ENCODE measurements at places on chromosomes 3 and 15.

DNA sequence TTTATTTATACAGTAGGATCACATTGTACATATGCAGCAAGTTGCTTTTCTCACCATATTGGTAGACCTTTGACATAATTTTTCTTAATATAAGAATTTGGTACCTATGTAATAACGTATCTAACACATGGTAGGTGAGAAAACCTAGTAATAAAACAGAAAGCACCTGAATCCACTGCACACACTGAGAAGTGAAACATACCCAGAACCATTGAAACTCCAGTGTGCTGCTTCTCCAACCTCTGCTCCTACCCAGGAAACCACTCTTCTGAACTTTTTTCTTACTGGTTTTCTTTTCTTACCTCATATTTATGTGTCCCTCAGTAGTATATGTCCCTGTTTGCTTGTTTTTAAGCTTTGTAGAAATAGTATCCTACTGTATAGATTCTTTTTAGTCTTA, 293.0 kb downstream of the UBE2E2 start:
- no peak for DNase-seq

DNA sequence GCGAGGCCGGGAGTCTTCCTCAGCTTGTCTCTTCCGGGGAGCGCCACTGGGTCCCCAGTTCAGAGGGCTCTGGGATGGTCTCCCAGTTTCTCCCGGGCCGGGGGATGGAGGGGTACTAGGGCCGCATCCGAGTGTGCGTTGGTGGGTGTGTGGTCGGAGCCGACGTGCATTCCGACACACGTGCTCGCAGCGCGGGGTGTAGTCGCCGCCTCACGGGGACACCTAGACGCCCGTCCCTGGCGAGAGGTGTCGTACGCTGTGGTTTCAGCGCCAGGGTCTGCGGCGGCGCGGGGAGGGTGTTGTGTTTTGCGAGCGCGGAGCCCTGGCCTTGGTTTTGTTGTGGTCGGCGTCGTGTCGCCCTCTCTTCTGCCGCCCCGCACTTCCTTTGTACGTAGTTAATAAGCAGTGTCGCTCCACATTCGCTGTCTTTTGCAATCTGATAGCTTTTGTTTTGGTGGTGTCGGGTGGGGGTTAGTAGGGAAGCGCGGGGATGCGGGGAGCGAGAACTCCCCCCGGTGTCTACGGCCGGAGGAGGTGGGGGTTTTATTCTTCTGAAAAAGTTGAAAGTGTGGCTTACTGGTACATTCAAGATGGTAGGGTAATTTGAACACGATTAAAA, 2.2 kb downstream of the IGF1R start:
- peak; percentile 18 for DNase-seq

- DNase-seq: no peak
These were observed 106.8 kb upstream of the IL12A start for GRCh38 chr3:159881828-159882309.

DNA sequence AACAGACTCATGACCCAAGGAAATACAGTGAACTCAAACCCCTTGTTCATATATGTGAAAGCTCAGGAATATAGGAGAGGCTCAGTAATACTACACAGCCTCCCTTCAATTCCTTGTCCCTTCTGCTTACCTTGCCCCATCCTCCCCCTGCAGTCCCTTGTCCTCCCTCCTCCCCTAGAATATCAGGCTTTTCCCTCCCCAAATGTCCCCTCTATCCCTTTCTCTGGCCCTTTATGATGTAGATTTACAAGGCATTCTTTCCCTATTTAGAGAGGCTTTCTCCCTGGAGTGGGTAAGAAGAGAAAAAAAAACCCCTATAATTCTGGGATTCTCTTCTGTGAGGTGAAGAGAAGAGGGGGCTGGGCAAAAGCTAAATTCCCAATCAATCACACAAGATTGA, 64.9 kb upstream of the KBTBD8 start:
- DNase-seq: no peak

DNA sequence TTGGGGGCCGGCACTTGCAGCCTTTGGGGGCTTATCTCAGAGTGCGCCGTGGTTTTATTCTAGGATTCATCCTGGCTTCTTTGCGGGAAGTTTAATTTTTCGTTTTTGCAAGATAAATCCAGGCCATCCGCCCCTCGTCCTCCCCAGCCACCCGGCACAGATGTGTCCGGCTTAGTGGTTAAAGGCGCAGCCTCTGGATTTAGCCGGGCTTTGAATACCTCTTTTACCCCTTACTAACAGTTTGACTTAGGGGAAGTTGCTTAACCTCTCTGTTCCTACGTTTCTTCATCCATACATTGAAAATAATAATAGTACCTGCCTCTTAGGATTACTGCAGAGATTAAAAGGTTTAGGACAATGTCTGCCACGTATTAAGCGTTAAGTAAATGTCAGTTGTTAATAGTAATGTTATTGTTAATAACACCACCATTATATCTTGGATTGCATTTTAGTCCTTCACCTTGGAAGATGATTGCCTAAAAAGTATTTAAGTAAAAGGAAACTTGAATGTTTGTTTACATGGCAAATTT, 714 bp downstream of the ECT2 start:
- no peak for DNase-seq

DNA sequence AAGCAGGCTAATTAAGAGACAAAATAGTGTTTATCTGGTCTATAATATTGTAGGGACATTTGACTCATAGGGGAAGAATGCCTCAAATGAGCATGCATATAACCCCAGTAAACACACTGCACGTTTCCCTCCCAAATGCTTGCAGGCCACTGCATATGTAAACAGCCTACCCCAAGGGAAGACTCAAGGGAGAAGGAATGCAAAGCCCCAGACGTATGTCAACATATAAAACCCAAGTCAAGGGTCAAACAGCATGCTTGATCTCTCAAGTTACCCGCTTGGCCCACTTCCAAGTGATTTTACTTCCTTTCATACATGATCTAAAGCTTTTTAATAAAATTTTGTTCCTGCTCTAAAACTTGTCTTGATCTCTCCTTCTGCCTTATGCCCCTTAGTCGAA, 1090.0 kb downstream of the OTOL1 start:
- DNase-seq: no peak

- DNase-seq: no peak
These were observed 4.6 kb downstream of the PARP3 start for GRCh38 chr3:51946796-51947195.

GRCh38 chr3:32354362-32354778, 37.3 kb upstream of the CMTM7 start:
- DNase-seq: no peak

DNA sequence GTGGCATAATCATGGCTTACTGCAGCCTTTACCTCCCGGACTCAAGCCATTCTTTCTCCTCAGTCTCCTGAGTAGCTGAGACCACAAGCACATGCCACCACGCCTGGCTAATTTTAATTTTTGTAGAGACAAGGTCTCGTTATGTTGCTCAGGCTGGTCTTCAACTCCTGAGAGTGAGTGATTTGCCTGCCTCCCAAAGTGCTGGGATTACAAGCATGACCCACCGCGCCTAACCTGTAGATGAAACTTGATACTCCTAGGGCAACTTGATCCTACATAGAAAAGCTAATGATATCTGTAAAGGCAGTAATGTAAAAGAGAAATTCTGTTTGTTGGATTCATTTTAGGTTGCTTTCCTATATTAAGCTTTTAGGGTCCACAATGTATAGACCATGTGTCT, 391.9 kb upstream of the THRB start:
- DNase-seq: no peak

DNA sequence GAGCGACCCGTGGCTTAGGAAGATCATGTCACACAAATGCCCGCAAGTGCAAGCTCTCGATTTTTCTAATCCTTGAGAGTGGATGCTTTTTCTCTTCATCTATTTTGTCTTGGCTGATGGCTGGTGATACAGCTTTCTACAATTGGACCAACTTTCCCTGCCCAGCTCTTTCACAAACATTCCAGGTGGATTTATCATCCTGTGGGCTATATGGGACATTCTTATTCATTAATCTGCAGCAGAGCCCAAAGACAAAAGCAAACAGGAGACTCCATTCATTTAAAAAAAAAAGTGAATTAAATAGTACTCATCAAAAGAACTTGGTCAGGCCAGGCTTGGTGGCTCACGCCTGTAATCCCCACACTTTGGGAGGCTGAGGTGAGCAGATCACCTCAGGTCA, 14.2 kb upstream of the TSEN2 start:
- no peak for DNase-seq

DNA sequence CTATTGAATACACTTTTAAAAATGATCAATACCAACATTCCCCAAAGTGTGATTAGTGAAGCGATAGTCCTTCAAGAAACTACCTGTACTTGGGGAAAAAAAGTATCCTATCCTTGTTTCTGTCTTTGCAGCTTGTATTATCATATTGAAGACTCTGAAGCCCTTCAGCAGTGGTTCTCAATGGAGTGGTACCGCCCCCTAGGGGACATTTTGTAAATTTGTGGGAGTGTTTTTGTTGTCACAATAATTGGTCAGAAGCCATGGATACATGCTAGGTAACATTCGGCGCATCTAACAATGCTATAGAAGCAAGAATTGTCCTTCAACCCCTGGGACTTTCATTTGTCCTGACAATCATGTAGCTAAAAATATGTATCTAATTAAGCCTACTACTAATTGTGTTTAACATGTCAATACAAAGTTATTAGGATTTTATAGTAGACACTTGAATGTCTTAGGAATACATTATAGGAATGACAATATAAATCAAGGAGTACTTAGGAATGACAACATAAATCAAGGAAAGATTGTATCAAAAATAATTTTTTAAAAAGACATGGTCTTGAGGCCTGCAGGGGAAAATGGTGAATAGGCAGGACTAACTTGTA, 53.7 kb downstream of the NMD3 start:
- peak; percentile 21 for DNase-seq

DNA sequence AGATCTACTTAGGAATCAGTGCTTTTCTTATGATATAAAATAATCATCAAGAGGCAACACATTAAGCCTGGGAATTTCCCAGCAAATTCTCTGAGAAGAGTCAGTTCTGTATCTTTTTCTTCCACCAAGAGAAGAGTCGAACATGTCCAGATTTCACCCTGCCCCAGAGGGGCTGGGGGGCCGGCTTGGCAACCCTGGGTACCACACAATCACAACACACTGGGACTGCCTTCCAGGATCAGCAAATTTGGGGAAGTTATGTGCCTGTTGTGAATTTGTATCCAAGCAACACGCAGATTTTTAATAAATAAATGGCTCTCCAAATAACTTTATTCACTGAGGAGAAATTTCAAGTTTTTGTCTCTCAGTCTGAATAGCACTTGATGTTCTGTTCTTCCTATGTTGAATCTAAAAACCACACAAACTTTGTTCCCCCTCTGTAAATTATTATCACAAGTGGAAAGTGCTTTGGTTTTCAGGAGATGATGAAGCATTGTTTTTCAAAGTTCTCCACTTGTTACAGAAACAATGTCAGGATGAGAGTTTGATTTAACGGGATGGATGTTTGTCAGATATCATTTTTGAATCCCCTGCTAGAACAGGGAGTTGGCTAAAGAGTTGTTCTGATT, 357.2 kb downstream of the ZNF385D start:
- no peak for DNase-seq
